ENCODE measurements at places on chromosomes 4 and X. TPM values are rescaled to one million over a fixed set of nuclear protein-coding genes. Genes with fewer than 3 reads are reported as not detected.
A peak's percentile ranks its signal among the peaks of the same experiment; 100 is the strongest.

GRCh38 chr4:94650134-94650495 lies 107.6 kb upstream of the BMPR1B start:
- H3K27me3 ChIP-seq, result no peaks in the 10 kb centered on the region
- H3K4me3 ChIP-seq, result no peak overlapping the region
- H3K27ac ChIP-seq, result no peak overlapping the region

- H3K4me3 ChIP-seq, result no peak overlapping the region
- H3K27ac ChIP-seq, result no peak overlapping the region
- H3K4me1 ChIP-seq, result peaks cover 3% of the 10 kb centered on the region
- no peaks in the 10 kb centered on the region for H3K36me3 ChIP-seq
- no peak for DNase-seq
Measured at GRCh38 chrX:9357518-9358114, 107.2 kb upstream of the TBL1X start.

- H3K27me3 ChIP-seq, result no peaks in the 10 kb centered on the region
- H3K4me1 ChIP-seq, result no peaks in the 10 kb centered on the region
- H3K4me3 ChIP-seq, result no peak overlapping the region
Measured at GRCh38 chr4:73734530-73735001, 5.8 kb upstream of the CXCL8 start.

DNA sequence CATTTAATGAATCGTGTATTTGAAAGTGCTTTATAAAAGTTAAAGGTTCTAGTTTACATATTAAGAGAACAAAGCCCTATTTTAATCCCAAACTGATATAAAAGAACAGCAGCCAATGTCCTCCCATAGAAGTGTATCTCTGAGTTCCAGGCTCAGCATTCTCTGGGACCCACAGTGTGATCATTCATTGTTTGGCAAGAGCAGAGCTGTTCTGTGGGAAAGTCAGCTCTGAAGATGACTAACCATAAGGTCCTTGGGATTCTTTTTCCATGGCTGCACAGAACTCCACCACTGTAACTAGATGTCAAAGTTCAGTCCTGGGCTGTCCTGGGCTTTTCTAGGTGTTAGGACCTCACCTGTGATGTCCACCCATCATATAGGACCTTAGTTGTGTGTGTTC lies 157.0 kb upstream of the TLL1 start:
- no peak for DNase-seq
- H3K27me3 ChIP-seq, result no peaks in the 10 kb centered on the region
- no peaks in the 10 kb centered on the region for H3K4me1 ChIP-seq
- H3K36me3 ChIP-seq, result peaks cover 8% of the 10 kb centered on the region
- no peak overlapping the region for H3K4me3 ChIP-seq
- no peak overlapping the region for H3K27ac ChIP-seq

Gene PDGFRA
- total RNA-seq, result 14.1 TPM

GRCh38 chrX:1434871-1435240 lies 17.9 kb downstream of the ASMTL start:
- no peak overlapping the region for H3K4me3 ChIP-seq
- H3K36me3 ChIP-seq, result peaks cover 22% of the 10 kb centered on the region
- peaks cover 7% of the 10 kb centered on the region for H3K27me3 ChIP-seq
- no peaks in the 10 kb centered on the region for H3K4me1 ChIP-seq
- no peak for DNase-seq
- no peak overlapping the region for H3K27ac ChIP-seq

DNA sequence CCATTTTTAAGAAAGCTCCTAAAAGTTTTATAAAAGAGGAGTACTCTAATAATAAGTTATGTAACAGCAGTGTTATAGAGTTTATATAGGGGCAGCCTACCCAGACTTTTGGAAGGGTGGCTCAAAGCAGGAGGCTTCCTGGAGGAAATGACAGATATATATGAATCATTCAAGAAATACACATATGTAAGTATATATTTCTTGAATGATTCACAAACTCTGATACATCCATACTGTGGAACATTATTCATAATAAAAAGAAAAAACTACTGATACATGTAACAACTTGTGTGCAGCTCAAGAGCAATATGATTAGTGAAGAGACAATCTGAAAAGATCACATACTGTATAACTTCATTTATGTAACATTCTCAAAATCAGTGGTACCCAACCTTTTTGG lies 166.2 kb downstream of the WDFY3 start:
- peaks cover 19% of the 10 kb centered on the region for H3K4me1 ChIP-seq
- no peak overlapping the region for H3K4me3 ChIP-seq
- no peak overlapping the region for H3K27ac ChIP-seq
- no peak for DNase-seq
- H3K36me3 ChIP-seq, result peaks cover 7% of the 10 kb centered on the region

DNA sequence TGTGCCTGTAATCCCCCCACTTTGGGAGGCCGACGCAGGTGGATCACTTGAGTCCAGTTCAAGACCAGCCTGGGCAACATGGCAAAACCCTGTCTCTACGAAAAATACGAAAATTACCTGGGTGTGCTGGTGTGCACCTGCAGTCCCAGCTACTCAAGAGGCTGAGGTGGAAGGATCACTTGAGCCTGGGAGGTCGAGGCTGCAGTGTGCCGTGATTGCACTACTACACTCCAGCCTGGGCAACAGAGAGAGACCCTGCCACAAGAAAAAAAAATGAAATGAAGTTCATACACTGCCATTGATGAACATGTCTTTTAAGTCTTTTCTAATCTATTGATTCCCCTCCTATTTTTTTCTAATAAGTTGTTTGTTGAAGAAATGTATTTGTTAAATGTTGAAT lies 5.0 kb upstream of the ZFX start:
- no peaks in the 10 kb centered on the region for H3K36me3 ChIP-seq
- no peak overlapping the region for H3K4me3 ChIP-seq
- no peak for DNase-seq

Gene MAGEB17
- total RNA-seq, result not detected

DNA sequence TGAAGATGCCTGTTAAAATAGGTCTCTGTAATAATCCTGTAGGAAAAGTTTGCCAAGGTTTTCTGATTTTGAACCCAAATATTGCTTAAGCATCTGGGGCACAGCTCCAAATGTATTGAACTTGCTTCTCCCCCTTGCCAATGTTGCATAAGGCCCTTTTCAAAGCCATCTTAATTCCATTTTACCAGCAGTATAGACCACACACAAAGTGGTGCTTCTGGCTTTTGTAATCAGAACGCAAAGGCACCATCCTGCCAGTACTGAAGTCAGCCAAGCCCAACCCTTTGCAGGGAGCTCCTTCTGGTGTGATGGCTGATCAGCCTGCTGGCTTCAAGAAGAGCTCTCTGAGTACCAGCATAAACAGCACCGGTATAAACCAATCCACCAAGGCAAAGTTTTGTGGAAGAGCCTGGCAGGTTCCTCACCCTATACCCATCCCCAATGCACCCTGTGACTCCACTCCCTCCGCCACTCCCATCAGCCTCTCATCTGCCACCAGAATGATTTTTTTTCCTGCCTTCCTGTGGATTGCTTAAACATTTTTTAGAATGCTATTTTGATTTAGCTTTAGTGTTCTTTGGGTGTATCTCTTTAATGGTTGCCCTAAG lies 39.2 kb upstream of the USP9X start:
- H3K27me3 ChIP-seq, result no peaks in the 10 kb centered on the region
- H3K27ac ChIP-seq, result no peak overlapping the region
- no peak overlapping the region for H3K4me3 ChIP-seq
- no peaks in the 10 kb centered on the region for H3K36me3 ChIP-seq
- no peaks in the 10 kb centered on the region for H3K4me1 ChIP-seq

GRCh38 chr4:9808077-9808476 lies 26.6 kb downstream of the DRD5 start:
- no peak for DNase-seq
- H3K36me3 ChIP-seq, result peaks cover 9% of the 10 kb centered on the region
- H3K27ac ChIP-seq, result no peak overlapping the region

Gene FGF13
- total RNA-seq, result 34.2 TPM

DNA sequence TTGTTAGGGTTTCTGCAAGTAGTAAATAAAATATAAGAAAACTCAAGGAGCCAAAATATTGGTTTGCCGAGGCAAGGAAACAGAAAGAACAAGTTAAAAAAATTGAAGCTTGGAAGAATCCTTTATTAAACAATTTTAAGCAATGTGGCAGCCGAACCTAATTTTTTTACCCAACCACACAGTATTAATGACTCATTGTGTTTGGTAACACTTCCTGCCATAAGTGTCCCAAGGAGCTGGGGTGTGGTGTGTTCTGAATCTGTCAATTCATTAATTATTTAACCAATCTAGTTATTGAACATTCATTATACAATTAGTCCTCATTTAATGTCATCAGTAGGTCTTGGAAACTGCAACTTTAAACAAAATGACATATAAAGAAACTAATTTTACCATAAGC lies 19.3 kb upstream of the CPE start:
- H3K27ac ChIP-seq, result no peak overlapping the region
- peaks cover 12% of the 10 kb centered on the region for H3K4me1 ChIP-seq
- no peaks in the 10 kb centered on the region for H3K27me3 ChIP-seq
- no peak for DNase-seq
- no peak overlapping the region for H3K4me3 ChIP-seq
- no peaks in the 10 kb centered on the region for H3K36me3 ChIP-seq

Gene CORIN
- total RNA-seq, result 0.32 TPM

DNA sequence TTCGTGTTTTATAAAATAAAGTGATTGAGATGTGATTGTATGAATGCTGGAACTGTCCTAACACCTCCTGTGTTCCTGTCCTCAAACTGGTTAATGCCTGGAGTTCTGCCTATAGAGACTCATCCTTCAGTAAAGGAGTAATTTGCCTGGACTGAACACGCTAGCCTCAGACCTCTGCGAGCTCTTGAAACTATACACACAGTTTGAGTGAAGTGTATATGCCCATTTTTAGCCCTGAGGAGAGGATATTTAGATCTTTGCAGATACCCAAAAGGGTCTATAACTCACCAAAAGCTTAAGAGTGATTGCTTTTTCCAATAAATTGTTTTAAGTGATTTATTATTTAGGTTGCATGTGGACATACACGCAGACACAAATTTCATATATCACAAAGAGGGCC lies 29.9 kb upstream of the STIM2 start:
- H3K36me3 ChIP-seq, result no peaks in the 10 kb centered on the region
- no peak for DNase-seq
- no peaks in the 10 kb centered on the region for H3K27me3 ChIP-seq
- no peaks in the 10 kb centered on the region for H3K4me1 ChIP-seq
- H3K4me3 ChIP-seq, result no peak overlapping the region
- H3K27ac ChIP-seq, result no peak overlapping the region

Gene RASGEF1B
- total RNA-seq, result 108 TPM

Gene CT45A5
- total RNA-seq, result not detected

GRCh38 chrX:10112510-10112909 lies 44.3 kb upstream of the CLCN4 start:
- H3K27ac ChIP-seq, result no peak overlapping the region
- no peak overlapping the region for H3K4me3 ChIP-seq
- H3K36me3 ChIP-seq, result no peaks in the 10 kb centered on the region
- H3K4me1 ChIP-seq, result peaks cover 7% of the 10 kb centered on the region

DNA sequence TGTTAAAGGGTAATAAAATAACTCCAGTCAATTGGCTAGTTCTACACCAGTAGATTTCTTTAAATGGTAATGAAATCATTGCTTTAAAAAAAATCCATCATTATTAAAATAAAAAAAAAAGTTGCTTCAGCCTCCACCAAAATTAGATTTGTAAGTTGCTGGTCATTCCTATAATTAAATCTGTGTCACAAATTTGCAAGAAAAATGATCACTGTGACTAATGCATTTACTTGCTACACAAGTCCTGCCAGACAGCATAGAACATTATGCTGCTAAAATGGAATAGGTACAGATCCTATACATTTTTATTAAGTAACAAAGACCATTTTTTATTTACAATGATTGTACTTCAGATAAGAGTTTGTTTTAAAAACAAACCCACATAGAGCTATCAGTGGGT lies 85.8 kb downstream of the SLC10A7 start:
- DNase-seq, result no peak
- H3K27me3 ChIP-seq, result no peaks in the 10 kb centered on the region
- H3K36me3 ChIP-seq, result peaks cover 4% of the 10 kb centered on the region
- H3K4me1 ChIP-seq, result no peaks in the 10 kb centered on the region
- no peak overlapping the region for H3K27ac ChIP-seq

Gene MEPE
- not detected for total RNA-seq

Gene AREG
- total RNA-seq, result not detected

- no peak overlapping the region for H3K4me3 ChIP-seq
- no peaks in the 10 kb centered on the region for H3K27me3 ChIP-seq
- DNase-seq, result no peak
- H3K27ac ChIP-seq, result no peak overlapping the region
- H3K4me1 ChIP-seq, result peaks cover 2% of the 10 kb centered on the region
Measured at GRCh38 chr4:37628977-37629609, 57.1 kb downstream of the RELL1 start.

- no peak overlapping the region for H3K4me3 ChIP-seq
- no peak for DNase-seq
- H3K36me3 ChIP-seq, result no peaks in the 10 kb centered on the region
- peaks cover 2% of the 10 kb centered on the region for H3K27me3 ChIP-seq
- no peak overlapping the region for H3K27ac ChIP-seq
Measured at GRCh38 chr4:57305836-57306235, 195.7 kb upstream of the IGFBP7 start.

DNA sequence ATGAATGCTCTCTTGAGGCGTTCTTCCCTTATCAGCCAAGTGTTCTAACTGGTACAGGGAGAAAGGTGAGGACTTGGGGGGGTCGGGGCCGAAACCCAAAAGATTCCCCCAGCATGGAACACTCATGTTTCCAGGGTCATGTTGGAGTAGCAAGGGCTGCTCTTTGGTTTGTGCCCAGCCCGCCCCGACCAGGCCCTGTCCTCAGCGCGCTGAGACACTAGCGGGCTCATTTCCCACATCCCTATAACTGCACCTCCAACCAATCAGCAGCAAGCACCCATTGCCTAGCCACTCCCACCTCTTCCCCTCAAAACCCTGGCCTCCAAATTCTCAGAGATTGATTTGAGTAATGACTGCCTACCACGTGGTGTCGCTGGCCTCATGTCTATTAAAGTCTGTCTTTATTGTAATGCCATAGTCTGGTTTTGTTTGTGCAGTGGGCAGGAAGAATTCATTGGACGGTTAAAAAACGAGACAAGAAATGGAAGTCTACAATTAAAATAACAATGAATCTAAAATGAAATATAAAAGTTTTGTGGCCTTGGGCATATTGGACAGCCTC lies 1928.4 kb downstream of the STIM2 start:
- H3K27ac ChIP-seq, result no peak overlapping the region
- peaks cover 2% of the 10 kb centered on the region for H3K4me1 ChIP-seq
- no peaks in the 10 kb centered on the region for H3K36me3 ChIP-seq
- H3K27me3 ChIP-seq, result no peaks in the 10 kb centered on the region
- no peak overlapping the region for H3K4me3 ChIP-seq

Gene AFF2
- total RNA-seq, result 12.2 TPM

Gene FAM149A
- total RNA-seq, result 6.8 TPM

- H3K36me3 ChIP-seq, result no peaks in the 10 kb centered on the region
- H3K4me1 ChIP-seq, result no peaks in the 10 kb centered on the region
- H3K27ac ChIP-seq, result no peak overlapping the region
- peaks cover 3% of the 10 kb centered on the region for H3K27me3 ChIP-seq
- H3K4me3 ChIP-seq, result peak overlapping the region; percentile 34
Measured at GRCh38 chrX:51804741-51805140, 61.5 kb downstream of the GSPT2 start.

DNA sequence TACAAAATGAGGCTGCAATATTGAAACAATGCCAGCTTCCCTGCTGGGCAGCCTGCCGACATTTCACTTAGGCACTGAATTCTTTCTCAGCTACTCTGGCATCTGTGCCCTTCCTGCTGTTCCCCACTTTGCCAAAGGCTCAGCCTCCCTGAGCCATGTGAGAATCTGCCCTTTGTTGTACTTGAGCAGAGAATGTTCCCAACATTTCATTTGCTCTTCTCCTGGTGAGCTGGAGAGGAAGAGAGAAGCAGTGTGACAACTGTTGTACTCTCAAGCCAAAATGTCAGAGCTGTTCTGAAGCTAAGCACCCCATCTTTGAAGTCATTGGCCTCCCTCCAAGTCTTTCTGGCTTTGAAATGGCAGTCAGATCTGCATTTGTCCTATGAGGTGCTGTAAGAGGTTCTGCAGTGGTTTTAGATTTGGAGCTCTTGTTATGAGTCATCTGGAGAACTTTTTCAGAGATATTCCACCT lies 32.5 kb downstream of the LANCL3 start:
- H3K27me3 ChIP-seq, result no peaks in the 10 kb centered on the region
- no peak overlapping the region for H3K4me3 ChIP-seq
- H3K36me3 ChIP-seq, result no peaks in the 10 kb centered on the region
- no peak overlapping the region for H3K27ac ChIP-seq

Measured in glutamatergic neuron (in vitro differentiated cells).